ENCODE measurements at places on chromosomes 12 and 14.

- no peak for DNase-seq
Measured at GRCh38 chr12:132219323-132219722, 75.1 kb downstream of the NOC4L start.

DNA sequence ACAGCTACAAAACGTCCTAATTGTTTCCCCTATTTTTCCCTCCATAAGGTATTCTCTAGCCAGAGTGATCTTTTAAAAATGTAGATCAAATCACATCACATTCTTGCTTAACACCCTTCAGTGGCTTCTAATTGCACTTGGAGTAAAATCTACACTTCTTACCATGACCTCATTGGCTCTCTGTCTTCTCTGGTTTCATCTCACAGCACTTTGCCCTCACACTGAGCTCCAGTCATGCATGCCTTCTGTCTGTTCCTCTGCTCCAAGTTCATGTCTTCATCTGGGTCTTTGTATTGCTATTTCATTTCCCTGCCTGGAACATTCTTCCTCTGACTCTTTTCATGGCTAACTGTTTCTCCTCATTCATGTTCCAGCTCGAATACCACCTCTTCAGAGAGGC lies 220.4 kb upstream of the GARIN6 start:
- no peak for DNase-seq

DNA sequence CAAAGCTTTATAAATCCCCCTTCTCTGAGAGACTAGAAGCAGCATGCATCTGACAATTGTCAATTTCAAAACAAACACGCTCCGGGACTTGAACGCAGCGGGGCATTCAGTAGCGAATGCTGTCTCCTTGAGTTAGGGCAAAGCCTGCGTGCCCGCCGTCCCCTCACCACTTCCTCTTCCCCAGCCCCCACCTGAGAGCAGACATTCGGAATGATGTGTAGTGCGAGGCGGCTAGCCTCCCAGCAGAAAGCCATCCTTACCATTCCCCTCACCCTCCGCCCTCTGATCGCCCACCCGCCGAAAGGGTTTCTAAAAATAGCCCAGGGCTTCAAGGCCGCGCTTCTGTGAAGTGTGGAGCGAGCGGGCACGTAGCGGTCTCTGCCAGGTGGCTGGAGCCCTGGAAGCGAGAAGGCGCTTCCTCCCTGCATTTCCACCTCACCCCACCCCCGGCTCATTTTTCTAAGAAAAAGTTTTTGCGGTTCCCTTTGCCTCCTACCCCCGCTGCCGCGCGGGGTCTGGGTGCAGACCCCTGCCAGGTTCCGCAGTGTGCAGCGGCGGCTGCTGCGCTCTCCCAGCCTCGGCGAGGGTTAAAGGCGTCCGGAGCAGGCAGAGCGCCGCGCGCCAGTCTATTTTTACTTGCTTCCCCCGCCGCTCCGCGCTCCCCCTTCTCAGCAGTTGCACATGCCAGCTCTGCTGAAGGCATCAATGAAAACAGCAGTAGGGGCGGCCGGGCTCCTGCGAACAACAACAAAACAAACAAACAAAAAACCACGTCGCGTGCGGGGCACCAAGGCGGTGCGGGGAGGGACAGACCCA lies 2.2 kb downstream of the PRMT8 start:
- DNase-seq = no peak

DNA sequence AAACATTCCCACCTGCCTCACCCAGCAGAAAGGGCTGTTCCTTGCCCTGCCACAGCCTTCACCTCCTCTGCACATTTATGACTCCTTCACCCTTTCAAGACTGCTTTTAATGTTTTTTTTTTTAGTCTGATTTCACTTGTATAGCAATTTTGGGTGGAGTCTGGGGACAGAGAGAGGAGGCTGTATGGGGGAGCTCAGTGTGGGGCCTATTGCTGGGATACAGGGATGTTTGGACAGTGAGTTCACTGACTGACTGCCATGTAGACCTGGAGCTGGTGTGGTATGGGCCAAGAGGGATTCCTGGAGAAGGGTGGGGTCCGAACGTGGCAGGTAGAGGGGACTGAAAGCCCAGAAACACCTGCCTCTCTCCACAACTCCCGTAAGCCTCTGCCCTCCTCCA lies 1.9 kb upstream of the KRT85 start:
- DNase-seq = no peak

DNA sequence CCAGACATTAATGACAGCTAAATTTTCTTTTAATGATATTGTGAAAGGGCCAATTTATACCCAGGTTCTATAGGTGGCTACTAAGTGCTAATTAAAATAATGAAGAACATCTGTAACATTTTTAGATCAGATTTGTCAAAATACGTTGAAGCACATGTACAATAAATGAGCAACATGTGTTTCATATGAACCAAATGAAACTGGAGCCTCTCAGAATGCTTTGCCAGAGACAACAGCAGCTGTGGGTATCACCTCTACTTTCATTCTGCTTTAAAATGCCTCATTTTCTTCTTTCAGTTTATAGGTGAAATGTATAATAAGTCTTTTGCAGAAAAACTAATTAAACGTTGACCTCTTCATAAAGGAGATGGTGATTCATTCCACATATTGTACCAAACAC lies 26.1 kb upstream of the MYF6 start:
- DNase-seq = no peak

- DNase-seq = no peak
Measured at GRCh38 chr12:27999970-28000369, 27.4 kb upstream of the PTHLH start.

GRCh38 chr12:54142114-54142475 lies 46.7 kb downstream of the SMUG1 start:
- DNase-seq = no peak

DNA sequence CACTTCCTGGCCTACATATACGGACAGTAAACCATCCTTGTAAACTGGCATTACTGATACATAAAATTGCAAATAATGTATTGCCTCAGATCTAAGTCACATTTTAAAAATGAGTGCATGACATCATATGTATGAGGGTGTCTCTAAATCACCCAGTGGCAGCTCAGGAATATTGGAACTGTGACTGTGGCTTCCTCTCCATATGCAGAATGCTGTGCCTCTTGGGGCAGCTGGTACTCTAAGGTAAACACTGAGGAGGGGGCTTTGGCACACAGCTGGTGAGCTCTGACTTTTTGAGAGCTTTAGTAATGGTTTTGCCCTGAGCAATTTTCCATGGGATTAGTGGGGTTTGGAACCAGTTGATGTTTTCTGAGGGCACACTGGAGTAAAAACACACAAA lies 263.7 kb downstream of the BMP4 start:
- no peak for DNase-seq

- no peak for DNase-seq
Measured at GRCh38 chr12:120583478-120584030, 2.4 kb upstream of the POP5 start.

GRCh38 chr12:9761419-9761781 lies 699 bp upstream of the CD69 start:
- DNase-seq = no peak

- no peak for DNase-seq
Measured at GRCh38 chr12:57766464-57767304, at the start of gene CYP27B1. Gene CYP27B1 (minus strand): TSS chr12:57767078. CDS start chr12:57767041, 37 bp downstream.

GRCh38 chr14:75570797-75571196 lies 7.6 kb upstream of the FLVCR2 start:
- no peak for DNase-seq

- DNase-seq = no peak
Measured at GRCh38 chr12:24879644-24880043, 69.3 kb downstream of the BCAT1 start.

DNA sequence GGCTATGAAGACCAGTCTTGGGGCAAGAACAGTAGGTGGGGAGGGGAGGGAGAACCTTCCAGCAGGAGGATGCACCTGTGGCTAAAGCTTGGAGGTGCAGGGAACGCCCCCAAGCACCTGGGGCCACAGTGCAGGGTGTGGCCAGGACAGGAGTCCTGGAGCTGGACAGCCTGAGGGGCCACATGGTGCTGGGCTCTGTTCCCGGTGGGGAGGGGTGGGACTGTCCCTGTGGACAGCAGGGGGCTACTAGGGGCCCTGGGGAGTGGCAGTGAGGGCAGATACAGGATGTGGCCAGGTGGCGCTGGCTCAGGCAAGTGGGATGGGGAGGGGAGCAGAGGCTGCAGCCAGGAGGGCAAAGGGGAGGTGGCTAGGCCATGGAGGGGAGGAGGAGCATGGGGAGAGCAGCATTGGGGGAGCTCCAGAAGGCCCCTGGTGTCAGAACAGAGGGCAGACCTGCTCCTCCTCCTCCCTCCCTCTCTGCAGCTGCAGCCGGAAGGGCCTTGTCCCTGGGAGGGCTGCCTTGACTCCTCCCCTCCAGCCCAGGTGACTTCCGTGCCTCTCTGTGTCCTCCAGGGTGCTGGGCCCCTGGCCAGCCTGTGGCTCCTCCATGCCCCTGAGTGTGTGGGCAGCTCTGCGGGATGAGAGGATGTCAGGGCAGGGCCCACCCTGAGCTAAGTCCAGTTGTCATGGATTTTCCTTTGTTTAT lies 68.4 kb upstream of the DLK1 start:
- no peak for DNase-seq

GRCh38 chr12:12716793-12717585 lies at the start of gene CDKN1B:
Gene CDKN1B (plus strand): TSS chr12:12717368. CDS start chr12:12717840, 472 bp downstream.
- peak; percentile 94 for DNase-seq

GRCh38 chr14:100433428-100433814 lies 110.3 kb downstream of the SLC25A47 start:
- DNase-seq = no peak

GRCh38 chr12:67539946-67540345 lies 108.6 kb upstream of the DYRK2 start:
- no peak for DNase-seq

GRCh38 chr12:69000074-69000473 lies 67.1 kb upstream of the CPM start:
- no peak for DNase-seq

DNA sequence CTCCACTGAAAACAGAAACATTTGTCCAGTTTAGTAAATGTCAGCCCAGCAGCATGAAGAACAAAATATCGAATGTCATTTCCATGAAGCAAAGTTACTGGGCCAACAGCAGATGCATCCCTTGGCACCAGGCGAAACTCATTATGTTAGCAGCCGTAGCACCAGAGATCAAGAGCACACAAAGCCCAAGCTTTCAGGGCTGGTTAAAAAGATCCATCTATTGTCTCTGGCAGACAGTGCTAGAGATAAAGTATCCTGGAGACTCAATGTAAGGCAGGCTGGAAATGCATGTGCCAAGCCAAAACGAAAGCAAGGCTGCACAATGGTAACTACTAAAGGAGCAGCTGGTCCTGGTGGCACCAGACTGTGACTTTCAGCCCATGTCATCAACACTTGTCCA lies 120.3 kb upstream of the PLEKHG7 start:
- no peak for DNase-seq

GRCh38 chr12:125492354-125493270 lies 427.4 kb downstream of the AACS start:
- no peak for DNase-seq

GRCh38 chr12:113056631-113057488 lies at the start of gene DTX1:
Gene DTX1 (plus strand): TSS chr12:113056730. CDS start chr12:113058193, 1,463 bp downstream.
- no peak for DNase-seq

DNA sequence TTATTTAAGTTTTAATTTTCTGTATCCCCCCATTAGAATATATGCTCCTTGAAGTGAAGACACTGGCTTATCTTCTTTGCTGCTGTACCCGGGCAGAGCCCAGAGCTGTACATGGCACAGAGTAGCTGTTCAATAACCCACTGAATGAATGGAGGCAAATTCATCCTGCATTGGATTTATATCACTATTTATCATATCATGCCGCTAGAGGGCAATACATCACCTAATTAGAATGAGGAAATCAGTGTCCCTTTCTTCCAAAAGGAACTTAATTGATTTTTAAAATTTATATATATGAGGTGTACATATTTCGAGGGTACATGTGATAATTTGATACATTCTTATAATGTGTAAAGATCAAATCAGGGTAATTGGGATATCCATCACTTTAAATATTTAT lies 89.2 kb upstream of the TMEM260 start:
- DNase-seq = no peak

DNA sequence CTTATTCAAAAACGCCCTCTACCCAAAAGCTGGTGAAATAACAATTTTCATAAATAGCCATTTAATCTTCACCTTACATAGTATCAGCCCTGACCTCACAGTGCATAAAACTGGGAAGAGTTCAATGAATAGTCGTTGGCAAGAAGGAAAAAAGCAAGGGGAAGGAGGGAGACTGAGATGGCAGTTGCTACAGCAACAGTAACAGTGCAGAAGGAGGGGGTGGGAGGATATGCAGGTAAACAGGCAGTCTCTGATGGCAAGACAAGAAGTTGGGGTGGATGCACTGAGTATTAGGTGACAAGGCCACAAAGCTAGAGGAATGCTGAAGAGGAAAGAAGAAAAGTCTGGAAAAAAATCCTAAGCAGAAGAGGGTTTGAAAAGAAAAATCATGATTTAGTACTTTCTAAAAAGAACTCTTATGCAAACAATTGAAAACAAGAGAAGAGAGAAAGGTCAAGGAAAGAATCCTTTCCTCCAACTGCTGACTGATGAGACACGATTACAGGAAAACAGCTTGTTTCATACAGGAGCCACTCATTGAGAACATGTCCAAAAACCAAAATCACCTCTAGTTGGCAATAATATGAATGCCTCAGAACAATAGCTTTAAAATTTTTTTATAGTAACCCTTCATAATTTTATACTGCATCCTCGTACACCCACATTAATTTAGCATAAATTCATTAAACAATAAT lies 56.0 kb downstream of the DCAF5 start:
- no peak for DNase-seq

GRCh38 chr12:31035226-31035625 lies 38.4 kb upstream of the DDX11 start:
- no peak for DNase-seq

All from SIG-M5 (cell line).